ENCODE measurements at places on chromosomes 12 and 14.
A peak's percentile ranks its signal among the peaks of the same experiment; 100 is the strongest.

GRCh38 chr14:75123991-75124390 lies 2.9 kb downstream of the NEK9 start:
- DNase-seq: no peak

GRCh38 chr14:65206448-65207096 lies 104.3 kb upstream of the MAX start:
- no peak for DNase-seq

DNA sequence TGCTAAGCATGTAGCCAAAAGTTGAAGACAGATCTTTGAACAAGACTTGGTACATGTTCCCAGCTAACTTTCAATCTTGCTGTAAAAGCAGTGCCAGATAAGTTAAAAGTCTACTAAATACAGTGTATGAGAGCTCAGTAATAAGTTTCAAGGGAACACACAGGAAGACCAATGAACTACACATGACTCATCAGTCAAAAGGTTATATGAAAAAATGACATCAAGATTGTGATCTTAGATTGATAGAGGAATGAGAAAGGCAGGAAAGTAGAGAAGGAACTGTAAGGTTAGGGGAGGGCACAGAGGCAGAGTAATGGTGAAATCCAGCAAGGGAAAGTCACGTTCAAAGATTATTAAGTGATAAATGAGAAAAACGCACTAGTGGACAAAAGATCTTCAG lies 249.9 kb upstream of the FLRT2 start:
- no peak for DNase-seq

GRCh38 chr12:66775871-66776270 lies 97.0 kb upstream of the GRIP1 start:
- no peak for DNase-seq

DNA sequence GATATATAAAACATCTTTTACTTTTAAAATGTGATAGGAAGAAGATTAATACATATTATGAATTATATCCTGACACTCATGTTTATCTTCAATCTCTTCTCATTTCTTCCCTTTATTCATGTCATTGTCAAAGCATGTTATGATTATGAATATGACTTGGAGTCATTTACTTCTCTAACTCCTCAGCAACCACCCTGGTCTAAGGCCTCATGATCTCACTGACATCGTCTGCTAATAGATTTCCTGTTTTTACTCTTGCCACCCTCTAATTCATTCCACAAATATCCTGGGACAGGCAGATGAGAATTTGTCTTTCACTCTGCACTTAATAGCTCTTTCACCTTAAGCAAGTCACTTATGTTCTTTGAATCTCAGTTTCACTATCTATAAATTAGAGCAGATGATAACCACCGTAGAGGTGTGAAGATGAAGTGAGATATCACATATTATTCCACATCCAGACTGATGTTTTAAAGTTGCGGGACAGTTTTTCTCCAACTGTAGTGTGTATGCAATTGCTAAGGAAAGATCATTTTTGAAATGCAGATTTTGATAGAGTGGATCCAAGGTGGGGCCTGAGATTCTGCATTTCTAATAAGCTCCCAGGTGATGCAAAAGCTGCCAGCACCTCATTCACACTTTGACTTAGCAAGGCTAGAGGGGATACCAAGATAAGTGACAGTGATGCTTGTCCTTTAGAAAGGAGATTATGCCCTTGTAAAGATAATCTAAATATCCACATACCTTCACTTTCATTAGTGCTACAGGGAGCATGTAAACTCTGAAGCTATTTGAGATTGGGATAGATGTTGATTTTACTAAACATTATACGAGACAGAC lies 3.3 kb upstream of the IAPP start:
- no peak for DNase-seq

- no peak for DNase-seq
These were observed 26.1 kb upstream of the GPR68 start for GRCh38 chr14:91270619-91271018.

DNA sequence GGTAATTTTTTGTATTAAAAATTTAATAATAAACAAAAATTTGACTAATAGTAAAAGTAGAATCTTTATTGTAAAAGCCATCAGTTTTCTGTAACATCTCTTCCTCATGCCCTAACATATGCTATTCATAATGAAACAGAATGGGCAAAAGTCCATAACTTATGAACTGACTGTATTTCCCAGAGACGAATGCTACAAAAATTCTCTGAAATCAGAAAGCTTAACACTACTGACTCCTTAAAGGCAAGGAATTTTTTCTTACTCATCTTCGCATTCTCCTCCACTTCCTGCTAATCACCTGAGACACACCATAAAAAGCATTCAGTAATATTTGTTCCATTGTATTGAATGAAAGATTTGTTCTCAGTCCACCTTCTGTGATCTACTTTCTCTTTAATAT lies 17.6 kb downstream of the MON2 start:
- no peak for DNase-seq

- DNase-seq: no peak
These were observed 56.2 kb downstream of the NELL2 start for GRCh38 chr12:44819884-44820283.

GRCh38 chr12:19110221-19110940 lies 19.2 kb upstream of the PLEKHA5 start:
- DNase-seq: no peak

- no peak for DNase-seq
These were observed 40.5 kb upstream of the MON2 start for GRCh38 chr12:62426089-62426488.

DNA sequence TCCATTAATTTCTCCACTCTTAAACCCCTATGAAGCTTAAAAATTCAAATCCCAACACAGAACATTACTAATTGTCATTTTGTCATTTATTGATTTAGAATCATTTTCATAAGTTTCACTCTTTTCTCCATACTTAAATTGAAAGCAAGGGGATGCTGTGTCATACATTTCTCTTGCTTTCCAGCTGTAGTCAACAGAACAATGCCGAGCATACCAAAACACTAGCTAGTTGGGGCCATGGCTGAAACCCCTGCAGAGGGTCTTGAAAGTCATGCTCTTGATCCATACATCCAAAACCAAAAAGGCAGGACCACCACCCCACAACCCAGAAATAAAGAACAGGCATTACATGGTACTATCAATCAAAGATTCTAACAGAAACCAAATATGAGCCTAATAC lies 9.0 kb downstream of the EXOC5 start:
- no peak for DNase-seq

DNA sequence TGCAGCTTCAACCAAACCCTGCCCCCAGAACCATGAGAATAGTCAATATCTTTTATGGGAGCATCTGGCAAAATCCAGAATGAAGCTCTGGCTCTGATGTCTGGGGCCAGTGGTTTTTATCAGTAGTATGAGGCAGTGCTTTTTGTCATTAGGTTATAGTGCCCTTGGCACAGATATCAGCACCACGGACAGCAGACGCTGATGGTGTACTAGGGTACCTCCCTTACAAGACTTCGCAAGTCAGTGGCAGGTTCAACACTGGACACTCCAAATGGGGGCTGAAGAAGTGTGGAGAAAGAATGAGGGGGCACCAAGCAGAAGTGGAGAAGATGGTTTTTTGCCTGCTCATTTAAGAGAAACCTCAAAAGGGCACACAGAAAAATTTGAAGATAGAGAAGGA lies 68.2 kb upstream of the E2F7 start:
- peak; percentile 19 for DNase-seq

- no peak for DNase-seq
These were observed 1.1 kb upstream of the USP15 start for GRCh38 chr12:62258941-62259630.

DNA sequence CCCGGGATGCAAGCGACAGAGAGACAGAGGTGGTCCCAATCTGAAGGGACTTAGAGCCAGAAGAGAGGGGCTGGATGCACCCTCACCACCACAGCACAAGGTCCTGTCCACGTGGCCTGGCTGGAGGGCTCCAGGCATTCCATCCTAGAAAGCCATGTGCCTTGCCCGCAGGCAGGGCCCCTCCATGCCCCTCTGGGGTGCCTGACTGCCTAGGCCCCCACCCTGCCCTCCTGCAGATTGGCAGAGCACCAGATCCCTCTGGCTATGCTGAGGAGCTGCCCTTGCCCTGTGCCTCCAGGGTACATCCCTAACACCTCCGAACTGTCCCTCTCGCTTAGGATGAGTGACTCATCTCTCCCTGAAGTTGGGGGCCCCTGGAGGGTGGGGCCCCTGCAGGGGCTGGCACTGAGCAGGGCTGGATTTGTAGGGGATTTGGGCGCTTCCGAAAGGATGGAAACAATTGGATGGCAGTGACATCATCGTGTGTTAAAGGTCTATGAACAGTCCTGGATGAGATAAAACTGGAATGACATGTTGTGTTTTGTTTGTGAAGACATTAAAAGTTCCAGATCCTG lies 50.9 kb downstream of the CHGA start:
- no peak for DNase-seq

DNA sequence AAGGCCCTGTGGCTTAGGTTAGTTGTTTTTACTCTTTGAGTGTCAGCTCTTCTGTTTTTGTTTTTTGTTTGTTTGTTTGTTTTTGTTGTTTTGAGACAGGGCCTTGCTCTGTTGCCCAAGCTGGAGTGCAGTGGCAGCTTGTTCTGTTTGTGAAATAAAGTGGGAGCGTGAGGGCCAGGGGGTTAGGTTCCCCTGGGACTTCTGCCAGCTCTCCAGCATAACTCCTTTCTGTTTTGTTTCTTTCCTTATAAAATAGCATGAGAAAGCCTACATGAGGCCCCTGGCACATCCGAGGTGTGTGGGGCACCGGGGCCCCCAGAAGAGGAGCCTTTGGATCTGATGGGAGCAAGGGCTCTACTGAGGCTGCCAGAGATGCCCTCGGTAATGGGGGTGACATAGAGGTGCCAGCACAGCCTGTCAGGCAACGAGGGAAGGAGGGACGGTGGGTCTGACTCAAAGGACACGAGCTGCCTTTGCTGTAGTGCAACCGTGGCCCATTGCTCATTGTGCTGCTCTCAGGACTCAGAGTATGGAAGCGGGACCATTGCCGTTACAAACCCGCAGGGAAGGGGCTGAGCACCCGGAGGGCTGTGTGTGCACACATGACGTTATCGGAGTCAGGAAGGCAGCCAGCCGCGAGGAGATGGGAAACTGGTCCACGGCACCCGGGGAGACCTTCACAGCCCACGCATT lies 9.1 kb upstream of the SERPINA11 start:
- no peak for DNase-seq

GRCh38 chr12:83140135-83140534 lies 453.4 kb downstream of the TMTC2 start:
- no peak for DNase-seq

- DNase-seq: no peak
These were observed 128.8 kb downstream of the LMNTD1 start for GRCh38 chr12:25424211-25424731.

DNA sequence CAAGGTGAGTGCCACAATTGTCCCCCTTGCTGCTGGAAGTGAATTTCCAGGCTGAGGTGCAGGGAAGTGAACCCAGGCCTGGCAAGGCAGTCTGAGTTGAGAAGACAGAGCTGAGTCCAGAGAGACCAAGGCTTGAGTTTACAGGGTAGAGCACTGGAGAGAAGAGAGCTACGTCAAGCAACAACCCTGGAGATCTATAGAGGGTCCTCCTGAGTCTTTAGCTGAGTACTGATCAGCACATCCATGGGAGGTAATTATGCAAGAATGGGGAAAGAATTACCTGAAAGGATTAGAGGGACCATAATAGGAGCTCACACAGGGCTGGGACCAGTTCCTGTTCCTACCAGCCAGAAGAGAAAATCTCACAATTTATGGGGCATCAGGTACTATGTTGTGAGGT lies 190.7 kb downstream of the NEDD1 start:
- no peak for DNase-seq

GRCh38 chr12:62251609-62251958 lies 8.6 kb upstream of the USP15 start:
- no peak for DNase-seq

- no peak for DNase-seq
These were observed 34.3 kb downstream of the TXNRD1 start for GRCh38 chr12:104249898-104250297.

Data from heart right ventricle (tissue), 16 donors.